ENCODE measurements at places on chromosomes 2 and 18. TPM values are rescaled to one million over a fixed set of nuclear protein-coding genes. Genes with fewer than 3 reads are reported as not detected.

ERICH2 gene
- not detected for total RNA-seq

ALK gene
- total RNA-seq = not detected

PRKRA gene
- 53.6 TPM for total RNA-seq

DLX1 gene
- total RNA-seq = 0.36 TPM

EFEMP1 gene
- total RNA-seq = 164 TPM

SLC4A3 gene
- total RNA-seq = 1.1 TPM

ANKRD29 gene
- total RNA-seq = 0.18 TPM

LOXL3 gene
- 14.2 TPM for total RNA-seq

RPRM gene
- not detected for total RNA-seq

CRYBA2 gene
- total RNA-seq = not detected

NETO1 gene
- 0.36 TPM for total RNA-seq

UGT1A3 gene
- not detected for total RNA-seq

CASP10 gene
- 0.28 TPM for total RNA-seq

IKZF2 gene
- 19.4 TPM for total RNA-seq

PKDCC gene
- 55.6 TPM for total RNA-seq

SF3B1 gene
- total RNA-seq = 706 TPM

ABCB11 gene
- total RNA-seq = not detected

ABCA12 gene
- under 0.01 TPM for total RNA-seq

GCA gene
- 3.6 TPM for total RNA-seq

CNRIP1 gene
- total RNA-seq = 25.6 TPM

RAMP1 gene
- total RNA-seq = 19.2 TPM

ASB18 gene
- total RNA-seq = not detected

SERPINB13 gene
- not detected for total RNA-seq

SPDYA gene
- not detected for total RNA-seq

PLCL1 gene
- 0.18 TPM for total RNA-seq

TTC39C gene
- 20.8 TPM for total RNA-seq

KCNIP3 gene
- total RNA-seq = 0.83 TPM

RFX8 gene
- 1.9 TPM for total RNA-seq

GAREM2 gene
- 0.28 TPM for total RNA-seq
